ENCODE measurements at places on chromosomes 16 and 17. TPM values are rescaled to one million over a fixed set of nuclear protein-coding genes. Genes with fewer than 3 reads are reported as not detected.

SLFN14 gene
- not detected for total RNA-seq

GRB7 gene
- total RNA-seq, result not detected

PRR11 gene
- total RNA-seq, result 9.6 TPM

SDK2 gene
- not detected for total RNA-seq

TP53TG3B gene
- not detected for total RNA-seq

TXNDC17 gene
- 138 TPM for total RNA-seq

GNGT2 gene
- total RNA-seq, result not detected

FAM171A2 gene
- 10.4 TPM for total RNA-seq

FOXC2 gene
- 2.4 TPM for total RNA-seq

PKMYT1 gene
- total RNA-seq, result 8.1 TPM

KRT33B gene
- not detected for total RNA-seq

AHSP gene
- total RNA-seq, result not detected

GP2 gene
- not detected for total RNA-seq

CDRT15L2 gene
- total RNA-seq, result not detected

HID1 gene
- 21.7 TPM for total RNA-seq

TNRC6A gene
- 27.6 TPM for total RNA-seq

AGRP gene
- total RNA-seq, result not detected

C17orf107 gene
- 1.3 TPM for total RNA-seq

KRTAP1-1 gene
- total RNA-seq, result not detected

IRX5 gene
- total RNA-seq, result not detected

PRR29 gene
- 0.32 TPM for total RNA-seq

CXCL16 gene
- 0.32 TPM for total RNA-seq

TMEM114 gene
- not detected for total RNA-seq

KRT12 gene
- not detected for total RNA-seq

ZSCAN10 gene
- not detected for total RNA-seq

KRTAP4-9 gene
- not detected for total RNA-seq

PRDM7 gene
- total RNA-seq, result not detected

DBNDD1 gene
- 10.5 TPM for total RNA-seq

TAC4 gene
- total RNA-seq, result not detected

SPATA22 gene
- 1.3 TPM for total RNA-seq

CHTF8 gene
- 66.9 TPM for total RNA-seq
